ENCODE measurements at places on chromosomes 3 and 15. TPM values are rescaled to one million over a fixed set of nuclear protein-coding genes. Genes with fewer than 3 reads are reported as not detected.

DNA sequence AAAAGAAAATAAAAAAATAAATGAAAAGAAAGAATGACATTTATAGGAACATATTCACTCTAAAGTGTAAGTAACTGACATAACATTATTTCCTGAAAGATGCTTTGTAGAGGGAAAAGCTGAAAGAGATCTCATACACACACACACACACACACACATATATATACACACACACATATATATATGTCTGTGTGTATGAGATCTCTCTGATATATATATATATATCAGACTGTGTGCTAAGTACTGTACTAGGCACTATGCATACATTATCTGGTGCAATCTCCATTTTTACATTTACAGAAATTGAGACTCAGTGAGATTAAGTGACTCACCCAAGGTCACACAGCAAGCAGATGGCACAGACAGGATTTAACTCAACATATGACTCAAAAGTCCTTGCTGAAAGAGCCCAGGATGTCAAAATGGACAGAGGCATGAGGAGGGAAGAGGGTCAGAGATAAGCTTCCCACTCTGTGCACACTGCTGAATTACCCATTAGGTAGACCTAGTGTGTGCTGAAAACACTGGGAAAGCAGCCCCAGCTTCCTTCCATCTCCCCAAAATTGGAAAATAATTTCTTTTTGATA, 15.0 kb downstream of the BHLHE40 start:
- no peak for DNase-seq

- no peak for DNase-seq
These were observed 21.4 kb downstream of the TBC1D2B start for GRCh38 chr15:78055919-78056713.

GRCh38 chr3:194046995-194047645, 88.8 kb upstream of the HES1 start:
- no peak for DNase-seq

DNA sequence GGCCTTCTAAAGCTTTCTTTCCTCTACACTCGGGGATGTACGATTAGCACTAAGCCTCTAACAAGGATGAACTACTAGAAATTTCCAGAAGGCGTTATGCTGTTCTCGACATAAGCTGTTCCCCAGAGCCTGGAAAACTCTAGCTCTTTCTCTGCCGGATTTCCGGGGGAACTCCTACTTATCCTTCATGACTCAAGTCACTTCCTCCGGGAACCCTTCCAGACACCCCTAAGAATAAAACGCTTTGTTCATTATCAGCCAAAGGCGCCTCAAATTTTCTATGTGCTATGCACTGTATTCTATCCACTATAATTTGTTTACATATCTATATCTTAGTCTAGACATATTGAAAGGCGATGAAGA, 455 bp upstream of the SNAP23 start:
- DNase-seq = no peak

Gene TICRR
- 11.6 TPM for polyA plus RNA-seq

Gene EFCC1
- polyA plus RNA-seq = 9.0 TPM

- no peak for DNase-seq
These were observed 20.5 kb downstream of the EAF2 start for GRCh38 chr3:121855555-121855954.

DNA sequence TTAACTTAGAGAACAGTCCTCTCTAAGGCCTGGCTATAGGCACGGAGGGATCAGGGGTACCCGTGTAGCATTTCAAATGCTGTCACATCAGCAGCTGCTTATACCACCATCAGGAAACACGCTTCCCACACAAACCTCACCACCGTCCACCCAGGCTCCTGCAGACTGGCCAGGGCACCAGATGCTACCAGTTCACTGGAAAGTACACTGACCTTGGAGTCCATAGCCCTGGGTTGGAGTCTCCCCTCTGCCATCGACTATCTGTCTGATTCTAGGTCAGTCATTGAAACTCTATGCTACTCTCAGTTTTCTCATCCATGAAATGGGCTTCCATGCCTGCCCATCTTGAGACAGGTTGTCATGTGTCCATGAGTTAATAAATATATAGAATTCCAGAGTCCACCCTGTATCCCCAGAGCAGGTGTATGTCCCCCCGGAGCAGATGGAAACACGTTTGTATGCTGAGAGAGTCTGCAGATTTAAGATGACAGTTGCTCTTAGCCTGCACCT, 156.0 kb upstream of the SMAD3 start:
- DNase-seq = no peak

- no peak for DNase-seq
These were observed 67.1 kb downstream of the OXSM start for GRCh38 chr3:25856902-25857518.

GRCh38 chr3:185823078-185824044, 1.5 kb downstream of the IGF2BP2 start:
- peak; percentile 71 for DNase-seq

GRCh38 chr3:110139821-110140220, 802.5 kb upstream of the DPPA4 start:
- no peak for DNase-seq

Gene ZDHHC19
- 0.47 TPM for polyA plus RNA-seq

GRCh38 chr3:119664370-119664769, 4.0 kb upstream of the POPDC2 start:
- no peak for DNase-seq

DNA sequence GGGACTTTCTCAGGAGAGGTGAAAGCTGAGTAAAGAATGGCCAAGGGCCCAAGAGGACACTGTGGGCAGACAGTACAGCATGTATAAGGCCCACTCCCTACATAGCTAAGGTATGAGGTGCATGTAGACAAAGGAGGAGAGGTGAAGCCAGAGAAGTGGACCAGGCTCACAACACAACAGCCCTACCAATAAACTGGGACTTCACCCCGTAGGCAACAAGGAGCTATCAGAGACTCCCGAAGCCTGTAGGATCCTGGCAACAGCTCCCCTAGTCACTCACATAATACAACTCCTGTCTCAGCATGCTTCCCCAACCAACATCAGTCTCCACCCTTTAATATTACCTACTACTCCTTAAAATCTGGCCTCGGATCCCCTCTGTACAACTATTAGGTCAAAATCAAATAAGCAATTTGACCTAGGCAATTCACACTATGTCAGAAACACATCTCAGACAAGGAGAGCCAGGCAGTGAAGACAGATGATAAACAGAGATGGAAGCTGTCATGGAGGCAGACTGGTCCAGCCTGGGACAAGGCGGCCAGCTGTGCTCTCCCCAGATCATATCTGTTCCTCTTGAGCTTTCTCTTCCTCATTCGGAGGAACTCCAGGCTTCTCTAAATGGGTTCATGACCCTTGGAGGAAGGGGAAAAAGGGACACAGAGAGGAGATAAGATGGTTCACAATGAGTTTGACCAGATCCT, 1.4 kb downstream of the XXYLT1 start:
- DNase-seq = no peak

DNA sequence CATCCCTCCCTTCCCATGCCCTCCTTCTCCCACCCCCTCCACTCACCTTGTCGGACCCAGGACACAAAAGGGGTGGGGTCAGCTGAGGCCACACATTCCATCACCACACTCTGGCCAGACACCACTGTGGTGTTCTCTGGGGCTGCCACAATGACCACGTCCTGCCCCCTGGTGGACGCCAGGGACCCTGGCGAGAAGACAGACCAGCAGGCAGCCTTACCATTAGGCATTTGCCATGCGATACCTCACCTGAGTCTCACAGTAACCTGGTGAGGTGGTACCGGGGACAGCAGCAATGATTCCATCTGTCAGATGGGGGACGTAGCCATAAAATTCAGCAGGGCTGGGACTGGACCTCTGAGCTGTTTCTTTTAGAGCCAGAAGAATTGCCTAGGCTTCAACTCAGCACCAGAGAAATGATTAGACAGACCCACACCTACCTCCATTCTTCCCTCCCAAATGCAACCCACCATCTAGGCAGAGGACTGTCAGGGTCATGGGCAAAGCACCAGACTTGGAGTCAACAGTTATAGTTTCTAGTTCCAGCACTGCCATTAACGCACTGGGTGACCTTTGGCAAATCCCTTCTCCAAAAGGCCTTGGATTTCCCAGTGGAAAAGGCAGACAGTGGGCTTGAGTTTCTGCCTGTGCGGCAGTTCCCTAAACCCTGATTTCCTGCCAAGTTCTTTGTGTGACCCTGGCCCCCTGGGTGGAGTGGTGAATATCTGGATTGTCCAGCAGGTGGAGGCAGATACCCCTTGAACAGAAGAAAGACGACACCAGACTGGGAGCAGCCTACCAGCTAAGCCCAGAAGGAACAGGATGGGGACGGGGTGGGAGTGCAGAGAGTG, 21.8 kb downstream of the IGDCC4 start:
- peak; percentile 88 for DNase-seq

DNA sequence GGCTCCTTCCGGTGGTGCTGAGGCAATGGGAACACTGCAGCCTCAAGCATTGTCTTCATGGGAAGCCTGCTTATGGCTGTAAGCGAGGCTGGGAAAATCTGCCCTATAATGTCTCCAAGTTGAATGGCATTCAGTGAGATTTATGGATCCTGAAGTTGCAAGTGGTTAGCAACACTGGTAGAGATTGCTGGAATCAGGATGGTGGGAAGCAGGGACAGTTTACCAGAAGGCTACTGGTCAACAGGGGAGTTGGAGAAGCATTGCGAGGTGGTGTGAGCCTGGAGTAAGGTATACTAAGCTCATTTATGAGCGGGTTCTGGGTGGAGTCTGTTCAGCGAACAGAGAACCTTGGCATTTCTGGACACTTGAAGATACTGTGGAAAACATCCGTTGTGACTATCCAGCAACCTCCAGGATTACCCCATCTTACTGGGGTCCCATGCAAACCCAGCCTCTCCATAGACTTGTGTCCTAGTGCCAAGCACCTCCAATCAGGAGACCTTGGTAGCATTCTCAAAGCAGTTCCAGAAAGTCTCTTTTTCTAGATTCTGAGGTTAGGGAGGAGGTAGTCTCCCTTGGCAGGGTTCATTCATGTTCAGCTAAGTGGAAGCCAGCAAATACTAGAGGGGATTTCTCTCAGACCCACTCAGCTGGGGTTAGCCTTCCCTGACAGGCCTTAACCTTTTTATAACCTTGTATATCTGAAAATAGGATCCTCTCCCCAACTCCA, 7.3 kb downstream of the RPSA start:
- DNase-seq = no peak

DNA sequence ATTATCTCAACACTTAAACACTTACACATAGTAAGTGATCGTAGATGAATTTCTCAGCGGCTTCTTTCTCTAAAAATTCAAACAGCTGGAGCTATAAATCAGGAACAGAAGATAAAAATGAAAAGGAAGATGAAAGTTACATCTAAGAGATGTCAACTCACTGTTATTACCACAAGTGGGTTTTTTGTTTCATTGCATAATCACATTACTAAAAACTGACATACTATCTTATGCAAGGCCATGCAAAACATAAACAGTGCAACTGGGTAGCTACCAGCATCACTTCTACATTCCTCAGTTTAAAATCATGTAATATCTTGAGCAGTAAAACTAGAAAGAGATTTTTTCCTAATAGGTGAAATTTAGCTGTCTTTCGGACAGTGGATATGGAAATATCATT, 14.9 kb downstream of the MINDY4B start:
- DNase-seq = no peak

DNA sequence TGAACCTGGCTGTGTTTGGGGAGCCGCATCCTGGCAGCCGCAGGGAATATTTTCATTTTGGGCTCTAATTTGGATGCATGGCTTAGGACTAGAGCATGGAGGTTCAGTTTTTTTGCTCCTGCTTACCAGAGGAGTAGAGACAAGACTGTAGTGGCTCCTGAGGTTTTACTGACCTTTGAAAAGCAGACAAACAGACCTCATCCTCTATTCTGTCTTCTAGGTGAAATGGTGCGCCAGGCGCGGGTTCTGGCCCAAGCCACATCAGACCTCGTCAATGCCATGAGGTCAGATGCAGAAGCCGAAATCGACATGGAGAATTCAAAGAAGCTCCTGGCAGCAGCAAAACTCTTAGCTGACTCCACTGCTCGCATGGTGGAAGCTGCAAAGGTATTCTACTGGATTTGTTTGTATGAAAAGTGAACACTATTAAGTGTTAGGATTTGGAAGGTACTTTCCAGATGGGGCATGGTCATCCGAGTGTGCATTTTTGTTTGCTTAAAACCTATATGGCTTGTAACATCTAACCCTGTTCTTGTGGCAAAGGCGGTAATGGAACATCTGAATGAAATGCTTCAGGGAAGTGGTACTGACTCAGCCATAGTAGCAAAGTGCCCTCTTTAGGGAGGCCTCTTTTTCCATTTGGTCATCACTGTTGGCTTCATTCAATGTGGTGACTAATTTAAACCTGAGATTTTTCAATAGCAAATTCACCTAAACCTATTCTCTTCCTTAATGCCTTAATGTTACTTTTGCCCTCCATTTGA, 330.7 kb upstream of the TPM1 start:
- no peak for DNase-seq

DNA sequence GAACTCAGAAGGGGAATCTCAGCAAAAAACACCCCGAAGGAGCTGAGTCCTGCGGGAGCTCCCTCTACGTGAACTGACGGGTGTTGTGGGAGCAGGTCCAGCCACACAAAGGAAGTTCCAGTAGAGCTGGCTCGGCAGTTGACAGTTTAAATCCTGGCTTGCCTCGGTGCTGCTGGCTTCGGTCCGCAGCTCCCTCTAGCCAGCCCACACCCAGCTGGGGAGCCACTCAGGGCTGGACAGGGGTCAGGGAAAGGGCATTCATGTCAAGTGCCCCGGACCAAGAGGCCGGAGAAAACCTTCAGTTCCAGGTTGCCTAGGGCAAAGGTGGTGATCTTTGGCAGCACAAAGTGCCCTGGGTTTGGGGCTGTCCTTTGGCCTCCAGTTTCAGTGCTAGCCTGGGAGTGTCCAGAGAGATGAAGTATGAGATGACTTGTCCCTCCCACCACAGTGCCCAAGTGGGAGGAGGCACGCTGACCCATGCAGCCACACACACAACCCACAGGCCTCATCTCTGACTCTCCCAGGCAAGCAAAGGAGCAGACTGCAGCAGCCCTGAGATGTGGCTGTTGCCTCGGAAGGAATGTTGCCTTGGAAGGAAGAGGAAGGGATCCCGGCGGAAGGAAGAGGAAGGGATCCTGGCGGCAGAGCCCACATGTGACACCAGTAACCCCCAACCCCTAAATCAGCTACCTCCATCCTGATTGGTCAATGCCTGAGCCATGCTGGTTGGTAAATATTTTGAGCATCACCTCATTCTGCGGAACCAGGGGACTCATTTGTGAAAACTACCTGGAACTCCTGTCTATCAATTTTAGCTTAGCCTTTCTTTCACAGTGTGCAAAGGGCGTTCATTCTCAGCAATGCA, 13.9 kb upstream of the ANPEP start:
- DNase-seq = peak; percentile 27

GRCh38 chr15:23033979-23034378, 5.4 kb downstream of the TUBGCP5 start:
- no peak for DNase-seq

- peak; percentile 84 for DNase-seq
These were observed 11.8 kb downstream of the TNK2 start for GRCh38 chr3:195896361-195897080.

- DNase-seq = no peak
These were observed 100.7 kb downstream of the TIGIT start for GRCh38 chr3:114394551-114394950.

Gene MASP1
- 5.6 TPM for polyA plus RNA-seq
